ENCODE measurements at places on chromosomes 3 and 15. TPM values are rescaled to one million over a fixed set of nuclear protein-coding genes. Genes with fewer than 3 reads are reported as not detected.

C2CD4A gene
- 3.2 TPM for total RNA-seq

SEMA3F gene
- 29.8 TPM for total RNA-seq

P2RY1 gene
- 0.51 TPM for total RNA-seq

CCDC54 gene
- total RNA-seq, result not detected

CEP97 gene
- 6.8 TPM for total RNA-seq
